ENCODE measurements at places on chromosomes 7 and 10. TPM values are rescaled to one million over a fixed set of nuclear protein-coding genes. Genes with fewer than 3 reads are reported as not detected.

Gene PVRIG
- total RNA-seq = not detected

GRCh38 chr10:20630092-20630643, 266.9 kb downstream of the NEBL start:
- DNase-seq = no peak

Gene CRHR2
- 0.42 TPM for total RNA-seq

Gene VWC2
- not detected for total RNA-seq

Gene CPA5
- 1.7 TPM for total RNA-seq

- DNase-seq = no peak
Observed at GRCh38 chr10:101752241-101752640, 23.7 kb downstream of the FGF8 start.

DNA sequence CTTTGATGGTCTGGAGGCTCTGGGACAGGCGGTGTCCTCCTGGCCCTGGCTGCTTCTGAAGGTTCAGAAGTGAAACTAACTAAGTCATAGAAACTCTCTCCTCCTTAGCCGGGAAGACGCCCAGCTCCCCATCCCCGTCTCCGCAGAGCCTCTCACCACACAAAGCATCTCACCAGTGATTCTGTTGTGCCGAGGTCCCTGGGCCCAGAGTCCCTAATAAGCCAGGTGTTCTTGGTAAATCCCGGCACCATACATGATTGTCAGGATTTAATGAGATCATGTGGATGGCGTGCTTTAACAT, 9.4 kb downstream of the HKDC1 start:
- DNase-seq = no peak

DNA sequence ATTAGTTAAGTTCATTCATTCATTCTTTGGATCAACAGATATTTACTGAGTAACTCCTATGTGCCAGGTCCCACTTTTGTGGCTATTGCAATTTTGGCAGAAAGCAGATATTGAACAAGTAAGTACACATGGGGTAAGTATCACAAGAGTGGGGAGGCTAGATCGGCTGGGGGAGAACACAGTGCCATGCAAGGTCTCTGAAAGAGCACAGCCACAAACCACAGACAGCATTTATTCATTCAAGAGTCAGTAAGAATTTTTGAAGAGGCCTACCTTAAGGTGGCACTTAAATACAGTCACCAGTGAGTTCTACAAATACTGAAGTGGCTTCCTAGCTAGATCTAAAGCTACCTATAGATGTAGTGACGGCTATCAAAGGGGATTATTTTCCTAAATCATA, 304.2 kb downstream of the RNLS start:
- no peak for DNase-seq

Gene HMX2
- total RNA-seq = not detected

GRCh38 chr10:96311180-96311715, 7.0 kb downstream of the DNTT start:
- no peak for DNase-seq

DNA sequence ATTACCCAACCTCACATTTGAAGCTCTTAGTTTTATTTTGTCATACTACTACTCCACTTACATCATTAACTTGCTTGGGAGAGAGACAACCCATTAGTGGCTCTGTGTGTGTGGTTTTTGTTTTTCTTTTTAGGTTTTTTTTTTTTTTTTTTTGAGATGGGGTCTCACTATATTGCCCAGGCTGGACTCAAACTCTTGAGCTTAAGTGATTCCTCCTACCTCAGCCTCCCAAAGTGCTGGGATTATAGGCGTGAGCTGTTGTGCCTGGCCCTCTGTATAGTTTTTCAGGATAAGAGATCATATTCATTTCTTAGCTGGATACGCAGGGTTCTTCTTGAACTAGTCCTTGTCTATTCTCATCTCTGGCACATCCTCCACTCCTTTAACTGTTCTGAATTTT, 41.1 kb downstream of the KMT2E start:
- no peak for DNase-seq

Gene ABCB4
- 2.5 TPM for total RNA-seq

GRCh38 chr7:23044581-23044980, 30.7 kb upstream of the HYCC1 start:
- no peak for DNase-seq

DNA sequence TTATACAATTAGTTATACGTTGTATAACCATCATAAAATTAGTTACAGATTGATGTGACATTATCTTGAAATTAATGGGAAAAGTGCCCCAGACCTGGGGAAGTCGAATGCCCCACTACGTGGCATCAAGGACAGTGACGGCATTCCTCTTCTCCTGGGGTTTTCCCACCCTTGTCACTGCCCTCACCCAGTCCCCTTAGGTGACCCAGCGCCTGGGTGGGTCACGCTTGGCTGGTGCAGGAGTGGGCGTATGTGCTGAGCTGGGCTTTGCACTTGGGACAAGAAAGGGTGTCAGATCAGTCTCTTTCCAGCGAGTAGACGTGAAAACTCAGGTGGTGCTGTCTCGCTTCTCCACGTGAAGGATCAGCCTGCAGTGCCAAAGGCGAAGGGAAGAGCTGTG, 7.6 kb downstream of the FOXK1 start:
- DNase-seq = no peak

DNA sequence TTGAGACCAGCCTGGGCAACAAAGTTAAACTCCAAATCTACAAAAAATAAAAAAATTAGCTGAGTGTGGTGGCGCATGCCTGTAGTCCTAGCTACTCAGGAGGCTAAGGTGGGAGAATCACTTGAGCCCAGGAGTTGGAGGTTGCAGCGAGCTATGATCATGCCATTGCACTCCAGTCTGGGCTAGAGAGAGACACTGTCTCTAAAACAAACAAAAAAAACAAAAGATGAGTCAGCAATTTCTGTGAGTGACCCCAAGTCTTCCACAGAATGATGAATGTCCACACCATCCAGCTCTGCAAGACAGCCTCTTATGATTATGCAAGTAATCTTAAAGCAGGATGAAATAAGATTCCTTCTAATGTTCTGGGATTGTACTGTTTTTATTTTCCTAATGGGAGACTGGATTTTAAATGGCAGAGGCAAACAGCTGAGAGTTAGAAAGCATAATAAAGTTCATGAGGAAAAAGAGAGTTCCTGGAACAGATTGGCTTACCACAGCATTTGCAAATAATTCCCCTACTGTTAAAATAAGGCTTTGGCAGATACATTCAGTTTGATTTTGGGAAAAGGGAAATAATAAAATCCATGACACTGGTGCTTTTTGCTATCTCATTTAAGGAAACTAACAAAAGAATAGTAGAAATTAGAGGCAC, 18.9 kb upstream of the PRKAR2B start:
- no peak for DNase-seq

DNA sequence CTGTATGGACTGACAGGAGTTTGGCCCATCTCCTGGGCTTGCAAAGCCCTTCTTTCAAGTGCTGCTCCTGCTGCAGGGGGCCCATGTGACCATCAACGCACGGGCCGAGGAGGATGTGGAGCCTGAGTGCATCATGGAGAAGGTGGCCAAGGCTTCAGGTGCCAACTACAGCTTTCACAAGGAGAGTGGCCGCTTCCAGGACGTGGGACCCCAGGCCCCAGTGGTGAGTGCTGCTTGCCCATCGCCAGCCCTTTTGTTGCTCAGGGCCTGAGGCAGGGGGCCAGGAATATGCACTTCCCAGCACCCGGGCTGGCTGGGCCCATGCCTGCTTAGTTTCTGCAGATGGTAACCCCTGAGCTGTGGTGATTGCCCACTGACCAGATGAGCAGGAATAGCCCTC, 8.7 kb downstream of the PGAM2 start:
- no peak for DNase-seq

DNA sequence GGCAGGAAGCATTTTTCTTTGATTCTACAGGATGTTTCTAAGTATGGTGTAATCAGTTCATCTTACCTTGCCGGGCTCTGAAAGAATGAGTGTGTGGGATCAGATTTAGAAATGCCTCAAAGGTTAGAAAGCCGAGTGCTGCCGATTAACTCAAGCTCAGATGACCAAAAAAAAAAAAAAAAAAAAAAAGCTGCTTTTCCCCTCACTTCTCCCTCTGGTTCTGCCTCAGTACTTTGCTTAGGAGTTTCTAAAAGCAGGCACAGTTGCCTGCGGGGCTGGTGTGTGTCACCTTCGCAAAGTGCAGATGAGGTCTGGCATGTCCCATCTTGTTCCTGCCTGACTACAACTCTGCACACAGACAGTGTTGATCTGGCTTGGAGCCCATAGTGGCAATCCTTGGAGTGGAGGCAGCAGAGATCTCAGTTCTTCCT, 47.0 kb downstream of the KIAA1217 start:
- DNase-seq = peak; percentile 78

GRCh38 chr10:71550628-71551027, 153.9 kb downstream of the CDH23 start:
- DNase-seq = no peak

GRCh38 chr10:87619705-87620104, 40.0 kb upstream of the PAPSS2 start:
- no peak for DNase-seq

GRCh38 chr7:17560516-17560915, 262.1 kb downstream of the AHR start:
- no peak for DNase-seq

Gene GDF10
- not detected for total RNA-seq

GRCh38 chr10:91924212-91925021, 847 bp downstream of the BTAF1 start:
- DNase-seq = no peak

- DNase-seq = no peak
Observed at GRCh38 chr7:54629771-54630170, 87.6 kb downstream of the VSTM2A start.

GRCh38 chr7:92178928-92179924, at the start of gene LRRD1:
LRRD1 (minus strand) TSS chr7:92179142; CDS start chr7:92165202, 13,940 bp downstream.
- DNase-seq = peak; percentile 91

- no peak for DNase-seq
Observed at GRCh38 chr7:100122067-100122466, 2.6 kb downstream of the CNPY4 start.

- DNase-seq = no peak
Observed at GRCh38 chr10:71700731-71701368, 18.7 kb downstream of the C10orf105 start.

GRCh38 chr10:13483073-13483472, 45.7 kb downstream of the BEND7 start:
- no peak for DNase-seq

Gene GATA3
- total RNA-seq = 1.1 TPM

- DNase-seq = no peak
Observed at GRCh38 chr10:74151879-74152722, 1.1 kb downstream of the ADK start.

Gene EFCAB10
- not detected for total RNA-seq

DNA sequence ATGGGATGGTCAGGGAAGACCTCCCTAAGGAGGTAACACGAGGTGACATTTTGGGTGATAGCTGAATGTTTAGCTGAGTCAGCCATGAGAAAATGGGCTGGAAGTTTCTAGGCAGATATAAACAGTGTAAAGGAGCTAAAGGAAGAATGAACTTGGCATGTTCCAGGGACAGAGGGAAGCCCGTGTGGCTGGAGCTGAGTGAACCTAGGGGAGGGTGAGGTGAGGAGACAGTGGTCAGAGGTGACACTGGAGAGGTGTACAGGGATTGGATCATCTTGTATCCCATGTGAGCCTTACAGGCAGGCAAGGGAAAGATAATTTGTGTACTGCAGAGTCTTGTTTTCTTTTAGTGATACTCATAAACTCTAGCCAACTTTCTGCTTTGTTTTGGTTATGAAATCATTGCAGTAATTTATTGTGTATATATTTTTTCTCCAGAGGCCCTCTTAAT, 1.8 kb downstream of the STARD3NL start:
- DNase-seq = no peak

GRCh38 chr10:98528805-98529183, 82.1 kb upstream of the HPS1 start:
- DNase-seq = no peak

GRCh38 chr10:23375366-23375765, 30.8 kb upstream of the C10orf67 start:
- DNase-seq = no peak

DNA sequence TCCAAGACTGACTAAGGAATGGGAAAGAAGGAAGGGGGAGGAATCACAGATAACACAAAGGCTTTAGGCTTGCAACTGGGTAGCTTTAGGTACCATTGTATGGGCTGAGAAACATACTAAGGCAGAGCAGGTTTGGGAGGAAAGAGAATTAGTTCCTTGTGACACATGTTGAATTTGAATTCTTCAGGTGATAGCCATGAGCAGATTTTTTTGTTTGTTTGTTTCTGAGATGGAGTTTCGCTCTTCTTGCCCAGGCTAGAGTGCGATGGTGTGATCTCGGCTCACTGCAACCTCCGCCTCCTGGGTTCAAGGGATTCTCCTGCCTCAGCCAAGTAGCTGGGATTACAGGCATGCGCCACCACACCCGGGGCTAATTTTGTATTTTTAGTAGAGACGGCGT, 4.4 kb upstream of the SND1 start:
- DNase-seq = no peak

DNA sequence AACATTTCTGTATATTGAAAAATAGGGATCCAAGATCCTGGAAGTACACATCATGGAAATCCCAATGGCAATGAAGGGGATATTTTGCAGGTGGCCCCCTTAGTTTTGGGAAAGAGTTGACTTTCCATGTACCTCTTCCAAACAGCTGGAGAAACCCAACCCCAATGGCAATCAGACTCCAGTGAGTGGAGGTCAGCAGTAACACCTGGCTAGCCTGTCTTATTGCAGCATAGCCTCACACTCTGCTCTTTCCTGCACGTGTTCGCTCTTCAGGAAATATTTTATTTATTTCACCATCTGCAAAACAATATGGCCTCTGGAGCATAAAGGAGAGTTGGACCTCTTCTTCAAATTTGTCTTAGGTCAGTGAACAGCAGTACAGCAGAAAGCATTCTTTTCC, 340.0 kb upstream of the NRP1 start:
- DNase-seq = no peak

Gene GLI3
- 3.9 TPM for total RNA-seq

DNA sequence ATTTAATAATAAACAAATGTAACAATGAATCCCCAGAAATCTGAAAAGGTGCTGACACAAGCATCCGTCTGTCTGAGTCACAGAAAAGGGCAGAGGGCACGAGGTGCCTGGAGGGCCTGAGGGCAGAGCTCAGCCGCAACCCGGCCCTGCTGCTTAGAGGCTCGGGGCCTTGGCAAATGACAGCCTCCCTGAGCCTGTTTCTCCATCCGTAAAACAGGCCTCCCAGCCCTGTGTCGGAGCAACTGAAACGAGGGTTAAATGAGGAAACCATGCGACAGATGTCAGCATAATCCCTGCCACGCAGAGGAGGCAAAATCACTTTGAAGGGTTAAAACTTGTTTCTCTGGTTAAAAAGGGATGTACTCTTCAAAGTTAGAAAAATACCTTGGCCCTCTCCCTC, 24.9 kb downstream of the NUDT1 start:
- no peak for DNase-seq

- DNase-seq = no peak
Observed at GRCh38 chr7:94481279-94481678, 28.3 kb upstream of the CASD1 start.

DNA sequence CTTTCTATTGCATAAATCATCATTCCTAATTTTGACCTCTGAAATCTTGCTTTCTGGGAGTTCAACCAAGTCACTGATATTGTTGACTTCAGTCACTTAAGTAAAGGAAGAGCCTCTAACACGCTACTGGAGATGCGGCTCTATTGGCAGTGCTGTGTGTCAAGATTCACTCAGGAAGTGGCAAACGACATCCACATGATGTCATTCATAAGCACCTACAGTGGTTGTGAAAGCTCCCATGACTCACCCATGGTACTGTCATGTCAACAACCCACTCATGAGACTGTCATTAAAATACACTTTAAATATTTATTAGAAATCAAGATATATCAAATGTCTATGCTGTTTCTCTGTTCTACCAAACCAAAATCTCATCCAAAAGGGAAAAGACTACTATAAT, 52.5 kb upstream of the LHFPL3 start:
- DNase-seq = no peak

Data from psoas muscle (tissue), 8 donors.